ENCODE measurements at places on chromosomes 5 and 9. TPM values are rescaled to one million over a fixed set of nuclear protein-coding genes. Genes with fewer than 3 reads are reported as not detected.

The SLC34A3 gene
- not detected for total RNA-seq

The SNX18 gene
- total RNA-seq, result 74.4 TPM

DNA sequence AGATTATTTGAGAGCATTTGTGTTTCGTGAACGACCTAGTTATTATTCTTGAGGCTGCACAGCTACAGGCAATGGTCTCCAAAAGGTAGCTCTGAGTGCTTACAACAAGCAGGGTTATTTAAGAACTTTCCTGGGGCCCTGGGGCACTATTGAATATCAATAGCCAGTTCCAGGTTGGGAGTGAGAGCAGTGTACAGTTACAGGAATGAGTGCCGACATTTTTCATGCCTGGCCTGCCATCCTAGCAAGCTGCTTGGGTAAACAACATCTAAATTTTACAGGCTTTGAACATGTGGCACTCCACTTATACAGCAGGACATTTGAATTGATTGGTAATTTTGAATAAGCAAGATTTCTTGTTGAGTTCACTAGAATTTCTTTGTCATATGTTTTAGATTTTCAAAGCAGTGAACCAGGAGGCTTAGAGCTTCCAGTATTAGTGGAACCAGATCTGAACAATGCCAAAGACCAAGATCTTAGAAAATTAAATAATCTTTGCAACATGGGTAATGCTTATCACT is 171.9 kb upstream of the GDNF start:
- DNase-seq, result no peak

DNA sequence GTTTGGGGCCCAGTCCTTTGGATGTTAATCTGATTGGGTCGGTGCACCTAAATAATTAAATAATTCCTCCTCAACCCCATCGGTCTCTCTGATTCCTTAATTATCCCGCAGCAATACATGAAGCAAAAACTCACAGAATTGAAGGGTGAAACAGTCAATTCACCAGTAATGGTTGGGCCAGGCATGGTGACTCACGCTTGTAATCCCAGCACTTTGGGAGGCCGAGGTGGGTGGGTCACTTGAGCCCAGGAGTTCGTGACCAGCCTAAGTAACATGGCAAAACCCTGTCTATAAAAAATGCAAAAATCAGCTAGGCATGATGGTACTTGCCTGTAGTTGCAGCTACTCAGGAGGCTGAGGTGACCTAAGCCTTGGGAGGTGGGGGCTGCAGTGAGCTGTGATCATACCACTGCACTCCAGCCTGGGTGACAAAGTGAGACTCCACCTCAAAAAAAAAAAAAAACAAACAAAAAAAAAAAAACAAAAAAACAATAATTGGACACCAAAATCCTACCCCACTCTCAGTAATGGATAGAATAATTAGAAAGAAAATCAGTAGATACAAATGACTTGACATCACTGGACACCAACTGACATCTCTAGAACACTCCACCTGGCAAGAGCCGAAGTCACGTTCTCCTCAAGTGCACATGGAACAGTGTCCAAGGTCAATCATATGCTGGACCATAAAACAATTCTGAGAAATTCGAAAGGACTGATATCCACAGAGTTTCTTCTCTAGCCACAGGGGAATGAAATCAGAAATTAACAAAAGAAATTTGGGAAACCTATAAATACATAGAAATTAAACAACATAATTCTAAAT is 5.3 kb downstream of the ABO start:
- DNase-seq, result no peak

GRCh38 chr5:6837095-6837494 is 123.9 kb downstream of the TENT4A start:
- no peak for DNase-seq

- no peak for DNase-seq
Observed at GRCh38 chr5:129249886-129250285, 155.3 kb downstream of the ISOC1 start.

- peak; percentile 26 for DNase-seq
Observed at GRCh38 chr5:177452688-177453638, 6.3 kb downstream of the PRR7 start.

The CDH10 gene
- total RNA-seq, result 1.6 TPM

The BTNL3 gene
- total RNA-seq, result not detected

DNA sequence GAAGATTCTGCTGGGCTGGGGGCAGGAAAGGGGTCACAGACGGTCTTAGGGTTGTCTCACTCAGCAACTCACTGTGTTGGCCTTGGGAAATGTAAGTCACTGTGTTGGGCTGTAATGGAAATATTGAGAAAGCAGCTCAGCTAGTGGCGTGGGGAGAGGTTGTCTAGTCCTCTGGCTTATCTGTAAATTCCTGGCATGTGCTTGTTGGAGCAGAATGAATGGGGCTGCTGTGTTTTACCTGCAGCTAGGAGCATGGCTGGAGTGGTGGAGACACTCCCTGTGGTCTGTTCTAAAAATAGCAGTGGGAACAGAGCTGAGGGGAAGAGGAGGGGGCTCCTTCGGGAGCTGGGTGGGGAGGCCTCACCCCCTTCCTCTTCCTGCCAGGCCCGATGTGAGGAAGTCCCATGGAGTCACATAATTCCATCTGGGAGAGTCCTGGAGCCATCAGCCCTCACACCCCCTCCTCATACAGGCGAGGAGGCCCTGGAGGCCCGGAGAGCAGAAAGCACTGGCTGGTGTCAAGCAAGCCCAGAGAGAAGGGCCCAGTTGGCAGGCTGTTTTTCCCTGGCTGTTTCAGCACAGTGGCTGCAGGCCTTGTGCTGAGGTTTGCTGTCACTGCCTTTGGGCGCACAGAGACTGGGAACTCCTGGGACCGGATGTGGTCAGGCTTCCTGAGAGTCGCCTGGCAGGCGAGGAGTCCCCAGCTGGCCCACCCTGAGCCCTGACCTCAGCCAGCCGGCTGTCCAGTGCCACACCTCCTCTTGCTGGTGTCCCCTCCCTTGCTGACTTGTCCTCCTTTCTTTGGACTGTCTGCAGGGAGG is 84.9 kb downstream of the RGS3 start:
- DNase-seq, result peak; percentile 55

DNA sequence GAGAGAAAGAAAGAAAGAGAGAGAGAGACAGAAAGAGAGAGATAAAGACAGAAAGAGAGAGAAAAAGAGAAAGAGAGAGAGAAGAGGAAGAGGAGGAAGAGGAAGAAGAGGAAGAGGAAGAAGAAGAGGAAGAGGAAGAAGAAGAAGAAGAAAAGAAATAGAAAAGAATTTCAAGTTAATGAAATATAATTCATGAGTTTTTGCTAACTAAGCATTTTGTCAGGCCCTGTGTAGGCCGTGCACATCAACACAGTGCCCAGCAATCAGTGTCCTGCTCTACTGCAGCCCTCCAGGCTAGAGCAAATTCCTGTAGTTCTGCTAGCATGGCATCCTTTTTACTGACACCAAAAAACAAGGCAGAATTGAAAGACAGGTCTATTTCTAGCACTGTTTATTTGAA is 62.1 kb downstream of the PLPP1 start:
- DNase-seq, result no peak

The DMRTA1 gene
- not detected for total RNA-seq

DNA sequence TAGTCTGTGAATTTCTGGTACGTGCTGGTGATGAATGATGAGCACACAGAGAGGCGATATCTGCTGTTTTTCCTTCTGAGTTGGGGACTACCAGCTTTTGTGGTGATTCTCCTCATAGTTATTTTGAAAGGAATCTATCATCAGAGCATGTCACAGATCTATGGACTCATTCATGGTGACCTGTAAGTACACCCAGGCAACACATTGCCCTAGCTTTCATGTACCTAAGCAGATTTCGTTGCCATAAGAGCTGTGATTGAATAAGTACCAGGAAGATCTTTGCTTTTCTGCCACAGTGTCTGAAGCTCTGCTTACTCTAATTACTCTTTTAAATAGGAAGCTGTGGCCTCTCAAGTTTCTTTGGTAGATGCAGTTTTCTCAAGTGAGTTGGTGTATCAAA is 397.8 kb downstream of the ARRDC3 start:
- no peak for DNase-seq

- DNase-seq, result no peak
Observed at GRCh38 chr5:103648086-103648485, 85.5 kb upstream of the NUDT12 start.

DNA sequence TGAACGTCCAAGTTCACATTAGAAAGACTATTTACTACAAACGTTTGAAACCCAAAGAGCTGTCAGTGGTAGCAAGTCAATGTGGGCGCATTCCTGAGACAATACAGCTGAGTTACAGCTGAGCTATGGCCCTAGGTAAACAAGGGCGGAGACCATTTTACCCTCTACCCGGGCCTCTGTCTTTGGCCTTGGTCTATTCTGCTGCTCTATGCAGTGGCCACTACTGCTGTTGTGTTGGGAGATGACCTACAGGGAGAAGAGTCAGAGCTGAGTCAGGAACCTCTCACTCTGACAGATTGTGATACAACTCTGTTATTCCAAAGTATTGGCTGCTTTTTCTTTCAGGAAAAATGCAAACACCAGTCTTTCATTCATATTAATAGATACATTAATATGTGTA is 700.6 kb downstream of the SEMA5A start:
- peak; percentile 81 for DNase-seq

The FNIP1 gene
- 21.6 TPM for total RNA-seq

The MYORG gene
- 0.13 TPM for total RNA-seq

DNA sequence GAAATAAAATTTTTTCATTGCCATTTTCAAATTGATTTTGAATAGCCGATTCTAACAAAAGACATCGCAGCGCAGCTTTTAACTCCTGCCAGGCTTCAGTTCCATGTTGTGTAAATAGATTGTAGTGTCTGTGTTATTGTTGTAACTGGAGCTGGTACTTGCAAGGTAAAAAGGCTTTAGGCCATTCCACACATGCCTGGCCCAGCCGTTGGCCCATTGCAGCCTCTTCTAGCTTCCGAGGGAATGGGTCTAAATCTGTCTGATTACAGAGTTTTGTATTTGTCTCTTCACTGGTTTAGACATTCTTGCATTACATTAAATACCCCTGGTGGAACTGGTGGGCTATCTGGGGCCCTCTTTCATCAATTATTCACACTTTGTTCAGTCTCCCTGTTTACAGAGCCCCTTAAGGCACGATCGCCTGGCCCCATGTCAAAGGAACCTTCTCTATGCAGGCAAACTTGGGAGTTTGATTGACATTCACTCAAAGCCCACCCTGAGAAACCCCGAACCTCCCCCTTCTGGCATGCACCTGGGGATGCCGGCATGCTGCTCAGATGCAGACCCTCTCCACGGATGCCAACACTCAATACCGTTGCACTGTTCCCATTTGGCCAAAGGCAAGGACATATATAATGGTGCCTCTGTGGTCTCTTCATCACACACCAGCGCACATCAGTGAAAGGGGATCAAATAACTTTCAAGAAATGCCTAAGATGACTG is 281.7 kb upstream of the IRX2 start:
- no peak for DNase-seq

DNA sequence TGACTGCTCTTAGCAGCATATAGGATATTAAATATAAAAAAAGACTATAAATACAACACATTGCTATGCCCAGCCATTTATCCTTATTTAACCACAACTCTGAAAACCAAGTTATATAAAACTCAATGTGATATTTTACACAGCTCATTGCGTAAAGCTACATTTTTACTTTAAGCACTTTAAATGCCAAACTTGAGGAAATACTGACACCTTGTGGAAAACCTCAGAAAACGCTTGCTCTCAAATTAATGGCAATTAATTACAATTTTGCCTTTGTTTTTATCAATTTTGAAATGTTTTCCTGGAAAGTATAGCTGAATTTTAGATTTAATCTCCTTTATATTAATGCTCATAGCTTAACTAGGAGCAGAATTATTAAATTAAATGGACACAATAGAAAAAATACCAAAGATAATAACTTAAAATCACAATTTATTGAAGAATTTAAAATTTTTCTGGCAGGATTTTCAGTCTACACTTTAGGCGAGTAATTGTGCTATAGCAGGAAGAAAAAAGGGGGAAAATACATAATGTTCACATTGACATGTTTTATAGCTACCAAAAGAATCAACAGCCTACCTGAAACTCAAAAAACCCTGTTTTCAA is 25.2 kb upstream of the PLAC8L1 start:
- DNase-seq, result peak; percentile 66

DNA sequence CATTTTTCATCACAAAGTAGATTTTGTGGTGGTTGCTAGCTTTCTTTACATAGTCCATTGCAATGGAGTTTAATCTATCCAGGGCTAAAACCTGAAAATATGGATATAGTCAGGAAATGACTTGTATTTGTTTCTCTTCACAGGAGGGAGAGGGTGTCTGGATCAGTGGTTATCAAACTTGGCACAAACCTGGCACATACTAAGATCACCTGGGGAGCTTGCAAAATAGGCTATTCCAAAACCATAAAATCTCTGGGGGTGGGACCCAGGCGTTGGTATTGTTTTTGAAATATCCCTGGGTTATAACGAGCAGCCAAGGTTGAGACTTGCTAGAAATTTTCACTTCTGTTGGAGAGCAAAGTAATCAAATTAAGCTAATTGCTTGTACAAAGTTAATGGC is 179.9 kb downstream of the PCSK1 start:
- no peak for DNase-seq

The TGFBR1 gene
- 73.9 TPM for total RNA-seq

DNA sequence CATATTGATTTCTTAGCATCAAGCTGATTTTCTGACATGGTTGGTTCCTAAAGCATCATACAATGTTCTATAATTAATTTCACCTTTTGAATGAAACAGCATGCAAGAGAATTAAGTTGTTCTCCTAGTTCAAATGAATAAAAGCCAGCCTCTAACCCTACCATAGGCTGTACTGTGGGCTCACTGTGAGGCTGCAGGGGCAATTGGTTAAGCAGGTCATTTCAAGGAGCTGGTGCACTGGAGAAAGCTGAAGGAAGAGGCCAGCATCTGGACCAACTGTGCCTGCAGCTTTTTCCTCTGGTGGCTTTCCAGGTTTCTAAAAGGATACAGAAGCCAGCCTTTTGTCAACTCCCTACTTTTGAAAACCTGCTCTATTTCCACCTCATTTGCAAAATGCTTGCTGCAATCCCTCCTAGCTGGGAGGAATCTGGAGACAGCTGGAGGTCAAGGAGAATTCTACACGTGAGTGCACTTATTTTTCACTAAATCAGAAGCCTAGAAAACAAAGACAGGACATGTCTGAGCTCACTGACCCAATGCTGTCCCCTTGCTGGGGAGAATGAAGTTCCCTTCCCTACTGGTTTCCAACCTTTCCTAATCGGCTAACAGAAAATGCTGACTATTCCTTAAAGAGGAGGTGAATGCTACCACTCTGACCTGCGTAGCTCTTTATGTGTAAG is 158.9 kb downstream of the APBA1 start:
- DNase-seq, result no peak

DNA sequence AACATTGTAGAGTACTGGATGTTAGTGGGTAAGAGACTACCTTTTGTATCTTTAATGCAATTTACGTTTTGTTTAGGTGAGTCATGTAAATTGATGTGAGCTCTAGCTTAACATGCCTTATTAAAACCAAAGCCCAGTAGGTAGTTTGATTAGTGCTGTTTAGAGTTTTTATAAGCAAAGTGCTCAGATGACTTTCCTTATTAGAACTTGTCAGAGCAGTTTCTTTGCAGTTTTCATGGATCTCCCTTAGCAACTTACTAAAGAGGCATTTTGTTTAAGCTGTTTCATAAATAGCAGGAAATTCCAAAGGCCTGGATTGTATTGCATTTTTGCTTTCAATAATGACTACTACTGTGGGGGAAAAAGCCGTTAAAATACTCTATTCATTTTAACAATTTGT is 14.5 kb downstream of the ZSWIM6 start:
- no peak for DNase-seq

The CENPK gene
- 17.2 TPM for total RNA-seq

GRCh38 chr5:179620703-179621350 is 2.6 kb downstream of the HNRNPH1 start:
- peak; percentile 53 for DNase-seq

- DNase-seq, result peak; percentile 67
Observed at GRCh38 chr9:22813529-22813928, 366.9 kb downstream of the DMRTA1 start.

The PCDHA9 gene
- total RNA-seq, result not detected

The ZDHHC21 gene
- 5.9 TPM for total RNA-seq

GRCh38 chr5:8528106-8528505 is 659.2 kb downstream of the MTRR start:
- no peak for DNase-seq

All from GM23248 (cell line).